Activated T-cell treated with anti-CD3 and anti-CD28 coated beads, Interleukin-2, amount 50 U/mL, for 1 hour (primary cell): ENCODE measurements at places on chromosomes 3 and 15.

DNA sequence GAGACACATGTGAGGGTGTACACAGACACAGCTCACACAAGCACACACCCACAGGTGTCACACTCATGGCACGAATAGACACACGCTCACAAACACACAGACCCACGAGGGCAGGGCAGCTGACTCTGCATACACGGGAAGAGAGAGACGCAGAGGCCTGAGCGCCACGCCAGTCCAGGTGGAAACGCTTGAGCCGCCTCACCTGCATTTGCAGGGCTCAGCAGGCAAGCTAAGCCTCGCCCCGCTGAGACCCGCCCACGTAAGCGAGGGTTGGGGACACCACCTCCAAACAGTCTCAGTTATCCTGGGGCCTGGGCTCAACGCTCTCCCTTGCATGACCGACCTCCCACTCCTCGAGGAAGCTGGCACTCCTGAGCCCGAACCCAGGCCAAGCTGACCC lies 73.2 kb downstream of the TLE3 start:
- no peak for DNase-seq

DNA sequence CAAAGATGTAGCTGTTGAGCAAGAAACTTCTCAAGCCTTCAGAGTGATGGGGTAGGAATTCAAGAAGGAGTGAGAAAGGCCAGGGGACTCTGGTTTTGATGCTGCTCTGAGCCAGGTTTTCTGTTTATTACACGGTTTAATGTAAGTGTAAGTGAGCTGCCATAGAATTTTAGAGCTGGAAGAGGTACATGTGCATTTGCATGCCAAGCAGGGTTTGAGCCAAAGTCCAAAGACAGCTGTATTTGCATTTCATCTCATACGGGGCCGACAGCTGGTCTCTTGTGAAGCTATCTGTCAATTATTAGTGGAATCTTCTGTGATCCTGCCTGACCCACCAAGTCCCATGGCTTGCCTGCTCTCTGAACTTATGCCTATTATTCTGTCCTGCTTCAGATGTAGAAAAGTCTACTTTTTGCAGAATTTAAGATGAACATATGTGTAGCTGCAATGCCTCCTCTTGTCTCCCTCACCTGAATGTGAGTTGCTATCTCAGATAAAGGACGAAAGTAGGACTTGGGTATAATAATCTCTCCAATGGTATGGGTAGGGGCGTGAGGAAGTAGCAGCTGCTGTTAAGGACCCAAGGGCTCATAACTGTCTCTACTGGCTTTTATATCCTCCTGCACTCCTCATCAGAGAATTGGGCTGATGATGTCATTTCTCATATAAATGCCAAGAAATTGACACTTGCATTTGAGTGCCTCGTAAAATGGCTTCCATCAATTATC lies 160.0 kb downstream of the SQOR start:
- no peak for DNase-seq

DNA sequence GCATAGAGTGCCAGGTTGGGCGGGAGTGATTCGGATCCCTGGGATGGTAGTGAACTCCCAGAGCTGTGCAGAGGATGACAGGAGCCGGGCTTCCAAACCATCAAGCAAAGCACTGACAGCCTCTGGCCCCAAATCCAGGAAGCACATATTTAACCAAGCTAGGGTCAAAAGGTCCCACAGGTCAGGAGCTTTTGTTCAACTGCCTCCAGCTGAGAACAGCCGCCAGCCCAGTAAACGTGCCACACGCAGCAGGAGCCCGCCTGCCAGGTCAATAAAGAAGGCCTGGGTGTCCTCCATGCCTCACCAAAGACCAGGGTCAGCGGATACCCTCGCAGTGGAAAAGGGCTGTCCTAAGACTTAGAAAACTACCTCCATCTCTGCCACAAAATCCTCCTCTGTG lies 184.7 kb upstream of the LINGO1 start:
- DNase-seq: no peak

- DNase-seq: no peak
These were observed 483.5 kb downstream of the GABRG3 start for GRCh38 chr15:27454281-27455075.

- no peak for DNase-seq
These were observed 237.5 kb upstream of the TBC1D5 start for GRCh38 chr3:17979911-17980310.

- no peak for DNase-seq
These were observed 87.2 kb downstream of the MB21D2 start for GRCh38 chr3:192830291-192831110.

GRCh38 chr15:99010768-99011167 lies 3.2 kb upstream of the PGPEP1L start:
- no peak for DNase-seq

- DNase-seq: no peak
These were observed 205.2 kb upstream of the CFAP20DC start for GRCh38 chr3:59254976-59255375.

- DNase-seq: no peak
These were observed 169.3 kb upstream of the STAC start for GRCh38 chr3:36210840-36211651.

DNA sequence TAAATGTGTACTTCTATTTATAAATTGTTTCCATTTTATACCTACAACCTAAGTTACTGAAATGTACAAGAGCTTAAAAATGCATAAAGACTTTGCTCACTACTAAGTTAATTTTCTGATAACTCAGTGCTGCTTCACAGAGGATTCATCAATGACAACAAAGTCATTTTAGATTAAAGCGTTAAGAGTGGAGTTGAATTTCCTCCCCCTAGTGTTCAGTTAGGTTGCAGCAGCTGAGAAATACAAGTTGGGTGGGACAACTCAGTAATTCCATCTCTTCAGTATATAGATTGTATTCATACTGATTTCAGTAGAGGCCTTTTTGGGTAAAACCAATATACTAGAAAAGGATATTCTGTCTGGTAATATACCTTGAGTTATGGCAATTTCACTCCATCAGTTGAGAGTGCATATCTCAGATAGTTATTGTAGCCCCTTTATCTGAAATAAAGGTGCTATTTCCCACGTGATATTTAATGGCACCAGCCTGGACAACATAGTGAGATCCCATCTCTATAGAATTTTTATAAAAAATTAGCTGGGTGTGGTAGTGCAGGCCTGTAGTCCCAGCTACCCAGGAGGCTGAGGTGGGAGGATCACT lies 6.9 kb upstream of the RPL35A start:
- no peak for DNase-seq

DNA sequence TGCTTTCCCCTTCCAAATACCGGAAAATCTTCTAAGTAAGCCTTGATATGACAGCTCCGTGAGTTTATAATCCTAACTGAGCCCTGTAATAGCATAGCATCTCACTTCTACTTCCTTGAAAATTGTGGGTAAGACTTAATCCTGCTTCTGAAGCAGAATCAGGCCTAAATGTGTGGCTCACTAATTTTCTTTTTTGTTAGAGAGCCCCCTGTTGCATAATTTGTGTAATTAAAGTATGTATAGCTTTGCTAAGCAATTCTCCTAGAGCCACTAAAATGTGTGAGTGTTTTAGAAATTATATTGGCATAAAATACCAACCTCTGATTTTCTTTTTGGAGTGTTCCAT lies 304.4 kb downstream of the FGF12 start:
- no peak for DNase-seq

GRCh38 chr3:123633530-123633929 lies 48.7 kb upstream of the HACD2 start:
- DNase-seq: no peak

DNA sequence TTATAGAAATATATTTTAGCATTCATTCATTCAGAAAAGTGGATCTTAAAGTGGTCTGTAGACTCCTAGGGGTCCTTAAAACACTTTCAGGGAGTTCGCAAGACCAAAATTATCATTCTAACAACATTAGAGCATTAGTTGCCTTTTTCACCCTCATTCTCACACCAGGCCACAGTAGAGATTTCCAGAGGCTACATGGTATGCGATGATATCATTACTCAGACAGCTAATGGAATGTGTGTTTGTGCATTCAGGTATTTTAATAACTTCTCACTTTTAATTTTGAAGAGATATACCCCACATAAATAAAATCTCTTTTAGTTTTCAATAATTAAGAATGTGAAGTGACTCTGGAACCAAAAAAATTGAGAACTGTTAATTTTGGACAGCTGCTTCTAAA lies 206.9 kb downstream of the NSUN3 start:
- DNase-seq: no peak

DNA sequence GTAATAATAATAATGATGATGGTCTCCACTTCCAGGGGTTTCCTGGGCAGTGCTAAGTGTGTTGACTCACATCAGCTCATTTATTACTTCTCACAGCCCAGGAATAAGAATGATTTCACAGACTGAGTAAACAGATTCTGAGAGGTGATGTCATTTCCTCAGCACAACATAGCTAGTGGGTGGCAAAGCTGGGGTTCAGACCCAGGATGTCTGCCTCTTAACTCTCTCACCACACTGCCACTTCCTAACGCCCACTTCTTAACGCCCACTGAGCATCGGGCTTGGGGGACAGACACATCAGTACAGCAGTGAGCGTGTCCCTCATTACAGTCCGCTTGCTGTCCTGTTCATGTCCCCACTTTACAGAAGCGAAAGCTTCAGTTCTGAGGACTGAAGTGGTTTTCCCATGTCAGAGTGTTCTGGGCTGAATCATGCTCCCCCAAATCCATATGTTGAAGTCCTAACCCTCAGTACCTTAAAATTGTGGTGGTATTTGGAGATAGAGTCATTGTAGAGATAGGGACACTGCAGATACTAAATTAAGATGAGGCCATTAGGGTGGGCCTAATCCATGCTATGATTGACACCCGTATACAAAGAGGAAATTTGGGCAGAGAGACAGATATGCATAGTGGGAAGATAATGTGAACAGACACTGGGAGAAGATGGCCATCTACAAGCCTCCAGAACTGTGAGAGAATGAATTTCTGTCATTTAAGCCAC lies 68.0 kb downstream of the ATP2B2 start:
- peak; percentile 46 for DNase-seq

DNA sequence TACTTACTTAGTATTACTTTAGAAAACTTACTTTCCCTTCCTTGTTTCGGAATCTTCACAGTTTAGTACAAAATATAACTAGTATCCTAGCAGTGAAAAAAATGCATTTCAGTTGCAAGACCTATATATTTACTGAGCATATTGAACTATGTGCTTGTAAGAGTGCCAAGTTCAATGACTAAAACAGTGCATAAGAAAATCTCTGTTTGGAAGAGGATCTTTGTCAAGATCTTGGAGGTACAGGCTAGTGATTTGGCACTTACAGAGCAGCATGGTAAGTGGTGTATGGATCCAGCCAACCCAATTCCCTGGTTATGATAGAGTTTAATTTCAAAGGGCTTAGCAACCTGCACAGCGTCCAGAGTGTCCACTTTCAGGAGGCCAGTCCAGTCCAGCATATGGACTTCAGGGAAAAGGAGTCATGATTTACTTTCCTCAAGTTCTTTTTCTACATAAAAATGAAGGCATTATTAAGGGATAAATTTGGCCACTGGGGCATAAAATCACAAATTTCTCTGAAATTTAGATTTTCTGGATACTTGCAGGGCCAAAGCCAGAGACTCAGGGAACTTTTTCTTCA lies 625.8 kb upstream of the BCHE start:
- no peak for DNase-seq

DNA sequence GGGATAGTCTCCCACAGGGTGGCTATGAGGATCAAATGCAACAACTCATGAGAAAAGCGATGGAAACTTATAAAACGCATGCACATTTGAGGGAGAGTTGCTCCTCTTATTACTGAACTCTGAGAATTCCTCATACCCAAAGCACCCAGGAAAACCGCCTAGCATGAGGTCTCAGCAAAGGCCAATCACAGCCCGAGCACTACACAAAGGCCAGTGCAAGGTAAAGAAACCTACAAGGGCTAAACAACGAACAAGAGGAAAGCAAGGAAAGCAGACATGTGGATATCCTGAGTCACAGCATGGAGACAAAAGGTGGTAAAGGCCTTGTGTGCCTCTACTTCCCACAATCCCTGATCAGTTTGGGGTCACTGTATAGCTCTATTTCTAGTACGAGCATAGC lies 7.1 kb downstream of the RAB43 start:
- no peak for DNase-seq

GRCh38 chr15:79440355-79440908 lies 8.3 kb downstream of the MINAR1 start:
- no peak for DNase-seq

- no peak for DNase-seq
These were observed 60.8 kb downstream of the RIOX2 start for GRCh38 chr3:97911459-97911858.

- no peak for DNase-seq
These were observed 496.6 kb upstream of the SGO1 start for GRCh38 chr3:20682573-20682972.

DNA sequence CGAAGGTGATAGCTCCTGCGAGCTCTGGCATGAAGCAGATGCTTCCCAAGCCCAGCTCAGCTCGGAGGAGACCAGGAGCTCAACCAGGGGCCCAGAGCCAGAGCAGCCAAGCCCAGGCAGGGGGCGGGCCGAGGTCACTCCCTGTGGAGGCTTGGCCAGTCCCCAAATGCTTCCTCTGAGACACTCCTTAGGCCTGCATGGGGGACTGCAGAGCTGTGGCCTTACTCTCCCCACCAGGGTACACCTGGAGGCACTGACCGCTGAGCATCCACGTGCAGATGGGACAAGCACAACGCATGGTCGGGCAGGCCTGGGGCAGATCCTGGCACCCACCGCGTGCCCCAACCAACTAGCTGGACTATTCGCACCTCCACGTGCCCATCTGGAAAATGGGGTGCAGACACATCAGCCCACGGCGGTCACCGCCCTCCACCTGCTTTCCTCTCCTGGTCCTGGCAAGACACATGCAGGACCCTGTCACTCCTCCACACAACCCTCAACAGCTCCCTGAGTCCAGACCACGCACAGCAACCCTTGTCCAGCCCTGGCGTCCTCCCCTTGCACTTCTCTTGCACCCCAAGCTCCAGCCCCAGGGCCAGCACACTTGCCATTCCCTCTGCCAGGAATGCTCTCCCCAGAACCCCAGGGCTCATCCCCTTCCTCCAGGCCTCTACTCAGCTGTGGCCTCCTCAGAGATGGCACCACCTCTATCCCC lies 164.7 kb upstream of the IQSEC1 start:
- no peak for DNase-seq

DNA sequence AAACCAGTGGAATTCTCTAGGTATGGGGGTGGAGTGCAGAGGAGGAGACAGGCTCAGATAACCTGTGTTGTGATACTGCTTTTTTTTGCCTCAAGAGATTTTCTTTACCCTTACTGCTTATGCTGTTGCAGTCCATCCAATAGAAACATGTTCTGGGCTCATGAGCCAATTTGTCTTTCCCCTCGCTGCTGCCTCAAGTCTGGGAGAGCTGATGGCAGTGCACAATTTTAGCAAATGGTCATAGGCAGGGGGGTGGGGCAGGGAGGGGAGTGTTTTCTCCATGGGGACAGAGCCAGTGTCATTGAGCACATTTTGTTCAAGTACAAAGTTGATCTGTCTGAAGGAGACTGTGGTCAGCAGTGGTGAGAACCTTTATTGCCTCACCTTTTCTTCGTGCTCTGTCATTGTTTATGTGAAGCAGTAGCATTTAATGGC lies 134.9 kb downstream of the MBNL1 start:
- DNase-seq: no peak

GRCh38 chr3:156334841-156335545 lies 214.6 kb downstream of the KCNAB1 start:
- no peak for DNase-seq
